ENCODE measurements at places on chromosomes 6 and 20.

GRCh38 chr6:119676961-119677360 is 327.4 kb upstream of the MAN1A1 start:
- DNase-seq, result no peak

GRCh38 chr6:148249160-148249559 is 93.5 kb upstream of the SASH1 start:
- no peak for DNase-seq

GRCh38 chr6:129696028-129696418 is 14.0 kb downstream of the ARHGAP18 start:
- DNase-seq, result no peak

GRCh38 chr6:158174024-158174423 is 5.9 kb downstream of the GTF2H5 start:
- DNase-seq, result no peak

DNA sequence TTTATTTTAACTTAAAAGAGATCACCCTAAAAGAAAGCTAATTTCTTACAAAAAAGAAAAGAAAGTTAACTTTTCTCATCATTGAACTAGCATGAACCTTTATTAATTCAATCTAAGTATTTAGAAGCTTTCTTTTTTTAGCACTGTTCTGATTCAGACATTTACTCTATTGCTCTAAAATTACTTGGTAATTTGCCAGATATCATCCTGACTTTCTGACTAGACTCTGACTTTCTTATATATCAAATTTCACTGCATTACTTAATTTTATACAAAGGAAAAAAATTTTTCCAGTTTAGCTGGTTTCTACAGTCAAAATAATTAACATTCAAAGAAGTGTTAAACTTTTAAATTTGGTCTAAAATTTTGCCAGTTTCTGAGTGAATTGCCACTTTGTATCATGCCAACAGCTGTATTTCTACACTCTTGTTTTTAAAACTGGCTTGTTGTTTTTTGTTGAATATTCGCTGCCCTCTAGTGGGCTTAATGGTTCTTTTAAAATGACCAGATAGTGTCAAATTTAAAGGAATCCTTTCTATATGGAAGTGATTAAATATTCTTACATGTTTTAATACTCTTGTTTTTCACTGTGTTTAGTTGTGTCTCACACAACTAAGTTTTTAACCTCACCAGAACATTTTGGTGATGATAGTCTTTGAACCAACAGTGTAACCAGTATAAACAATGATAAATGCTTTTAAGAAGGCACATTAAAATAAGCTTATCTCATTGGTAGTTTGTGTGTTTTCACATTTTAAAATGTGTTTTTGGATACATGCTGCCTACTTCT is 102.0 kb downstream of the POPDC3 start:
- no peak for DNase-seq

GRCh38 chr6:19004176-19004575 is 617.0 kb downstream of the RNF144B start:
- DNase-seq, result no peak

DNA sequence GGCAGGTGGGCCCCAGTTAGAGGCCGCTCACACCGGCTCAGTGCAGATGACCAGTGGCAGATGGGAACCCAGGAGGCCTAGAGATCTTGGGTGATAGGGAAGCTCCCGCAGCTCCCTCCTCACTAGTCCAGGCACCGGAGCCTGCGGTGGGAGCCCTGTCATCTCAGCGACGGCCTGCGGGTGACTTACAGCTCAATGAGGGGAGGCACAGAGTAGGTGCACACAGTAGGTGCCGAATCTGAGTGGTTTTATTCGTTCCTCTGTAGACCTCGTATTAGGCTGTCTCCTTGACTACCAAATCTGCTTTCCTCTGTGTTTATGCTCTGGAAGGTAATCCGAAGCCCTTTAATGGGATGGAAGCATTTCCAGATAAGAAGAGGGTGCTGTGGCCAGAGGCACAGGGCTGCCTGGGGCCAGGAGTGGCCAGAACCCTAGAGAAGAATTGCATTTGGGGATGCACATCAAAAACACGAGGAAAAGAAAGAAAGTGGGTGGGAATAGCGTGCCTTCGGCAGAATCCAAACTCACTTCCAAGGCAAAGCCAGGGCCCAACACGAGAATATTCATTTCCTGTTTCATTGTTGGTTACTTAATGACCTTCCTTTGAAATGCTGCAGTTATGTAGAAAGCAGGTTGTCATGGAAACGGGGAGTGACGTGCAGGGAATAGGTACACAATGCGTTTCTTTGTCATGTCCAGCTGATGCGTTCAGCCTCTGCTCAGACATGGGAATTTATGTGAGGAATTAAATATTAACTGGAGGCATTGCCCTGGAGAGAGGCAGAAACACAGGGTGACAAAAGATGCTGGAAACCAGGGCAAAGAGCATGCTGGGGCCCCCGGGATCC is 24.7 kb downstream of the MYT1 start:
- DNase-seq, result no peak

DNA sequence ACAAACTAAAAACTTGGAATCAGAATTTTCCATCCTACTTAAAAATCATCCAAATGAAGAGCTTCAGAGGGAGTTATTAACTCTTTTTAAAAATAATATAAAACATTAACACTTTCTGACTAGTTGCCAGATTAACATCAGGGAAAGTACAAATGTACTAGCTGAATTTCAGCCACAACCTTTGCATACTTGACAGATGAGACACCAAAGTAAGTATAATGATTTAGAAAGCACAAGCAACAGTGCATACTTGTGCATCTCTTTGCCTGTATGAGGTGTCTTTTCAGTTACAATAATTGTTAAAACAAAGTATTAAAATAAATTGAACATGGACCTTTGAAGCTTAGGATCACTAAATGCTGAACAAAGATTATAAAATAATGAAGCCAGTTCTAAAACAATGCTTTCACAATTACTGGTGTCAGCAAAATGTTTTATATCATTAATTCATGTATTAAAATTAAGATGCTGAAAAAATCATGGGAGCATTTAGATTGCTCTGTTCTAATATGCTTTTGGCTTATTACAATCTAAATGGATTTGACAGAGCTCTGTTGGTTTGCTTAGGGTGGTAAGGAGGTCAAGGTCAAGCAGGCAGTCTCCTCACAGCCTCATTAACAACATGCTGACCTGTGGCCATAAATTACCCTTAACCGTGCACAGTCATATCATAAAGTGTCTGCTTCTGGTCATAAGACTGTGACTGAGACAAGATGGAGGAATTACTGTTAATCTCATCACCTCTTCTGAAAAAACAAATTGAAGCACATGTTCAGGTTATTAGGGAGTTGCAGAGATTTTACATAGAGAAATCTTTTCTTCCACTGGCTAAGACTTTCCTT is 15.1 kb downstream of the RNF217 start:
- no peak for DNase-seq

- no peak for DNase-seq
Measured at GRCh38 chr6:6729971-6730370, 141.5 kb downstream of the LY86 start.

GRCh38 chr6:29519291-29520010 is 31.7 kb upstream of the MAS1L start:
- no peak for DNase-seq

DNA sequence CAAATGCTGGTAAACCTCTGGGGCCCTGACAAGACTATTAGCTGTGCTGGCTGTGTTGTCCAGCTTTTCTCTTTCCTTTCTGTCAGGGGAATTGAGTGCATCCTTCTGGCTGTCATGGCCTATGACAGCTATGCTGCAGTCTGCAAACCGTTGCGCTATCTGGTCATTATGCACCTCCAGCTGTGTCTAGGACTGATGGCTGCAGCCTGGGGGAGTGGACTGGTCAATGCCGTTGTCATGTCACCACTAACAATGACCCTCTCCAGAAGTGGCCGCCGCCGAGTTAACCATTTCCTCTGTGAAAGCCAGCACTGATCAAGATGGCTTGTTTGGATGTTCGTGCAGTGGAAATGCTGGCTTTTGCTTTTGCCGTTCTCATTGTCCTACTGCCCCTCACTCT is 20.3 kb downstream of the OR2B6 start:
- DNase-seq, result no peak

DNA sequence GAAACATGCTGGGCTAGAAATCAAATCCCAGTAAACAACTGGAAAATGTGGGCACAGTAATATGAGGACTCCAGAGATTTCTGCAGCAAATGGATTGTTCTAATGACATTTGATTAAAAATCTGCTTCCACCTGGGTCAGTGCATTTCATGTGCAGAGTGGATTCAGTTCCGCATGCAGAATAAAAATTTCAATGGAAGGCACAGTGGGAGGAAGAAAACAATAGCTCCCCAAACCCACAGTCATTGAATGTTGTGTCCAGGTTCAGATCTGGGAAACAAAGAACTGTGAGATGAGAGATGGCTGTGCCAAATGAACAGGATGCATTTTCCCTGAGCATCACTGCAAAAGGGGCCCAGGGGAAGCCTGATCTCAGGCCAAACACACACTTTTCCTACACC is 403.1 kb downstream of the BTBD9 start:
- DNase-seq, result no peak

DNA sequence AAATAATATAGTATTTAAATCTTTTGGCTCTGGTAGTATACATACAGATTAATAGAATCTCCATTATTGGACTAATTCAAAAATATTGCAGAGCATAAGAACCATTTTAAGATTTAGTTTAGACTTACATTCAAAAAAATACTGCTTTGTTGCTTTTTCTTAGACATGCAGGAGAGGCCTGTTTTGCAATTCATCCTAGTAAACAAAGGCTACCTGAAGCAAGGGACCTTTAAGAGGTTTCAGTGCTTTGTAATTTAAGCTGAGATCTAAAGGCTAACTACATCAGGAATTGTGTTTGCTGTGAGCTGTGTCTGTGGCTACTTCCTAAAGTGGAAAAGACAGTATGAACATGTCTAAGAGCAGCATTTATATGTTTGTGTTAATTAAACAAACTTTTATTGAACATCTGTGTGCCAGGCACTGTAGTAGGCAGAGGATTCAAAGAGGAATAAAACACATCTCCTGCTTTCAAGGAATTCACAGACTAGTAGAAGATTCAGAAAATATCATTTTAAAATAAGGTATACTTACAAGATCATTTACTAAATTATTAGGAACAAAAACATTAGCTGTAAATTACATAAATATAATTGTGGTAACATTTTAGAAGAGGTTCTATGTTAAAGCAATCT is 29.1 kb upstream of the CALHM6 start:
- DNase-seq, result no peak

- no peak for DNase-seq
Measured at GRCh38 chr6:109322825-109323224, 59.4 kb downstream of the CD164 start.

DNA sequence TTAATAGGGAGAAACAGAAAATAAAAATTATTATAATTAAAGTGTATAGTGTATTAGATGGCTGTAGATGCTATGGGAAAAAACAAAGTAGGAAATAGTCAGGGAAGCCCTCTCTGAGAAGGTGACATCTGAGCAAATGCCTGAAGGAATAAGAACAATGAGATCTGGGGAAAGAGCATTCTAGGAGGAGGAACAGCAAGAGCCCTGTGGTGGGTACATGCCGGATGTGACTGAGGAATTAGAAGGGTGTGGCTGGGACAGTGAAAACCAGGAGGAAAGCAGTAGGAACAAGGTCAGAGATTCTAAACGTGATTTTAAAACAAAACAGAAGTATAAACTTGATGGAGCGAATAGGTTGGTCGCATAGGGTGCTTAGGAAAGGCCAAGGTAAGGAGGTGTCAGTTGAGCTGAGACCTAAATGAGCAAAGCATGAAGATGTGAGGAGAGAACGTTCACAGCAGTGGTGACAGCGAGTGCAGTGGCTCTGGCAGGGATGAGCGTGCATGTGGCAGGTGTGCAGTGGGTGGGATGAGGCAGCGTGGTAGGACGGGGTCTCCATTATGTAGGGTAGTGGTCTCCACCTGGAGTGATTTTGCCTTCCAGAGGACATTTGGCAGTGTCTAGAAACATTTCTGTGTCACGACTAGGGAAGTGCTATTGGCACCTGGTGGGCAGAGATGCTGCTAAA is 97.1 kb upstream of the MRPS10 start:
- DNase-seq, result no peak

DNA sequence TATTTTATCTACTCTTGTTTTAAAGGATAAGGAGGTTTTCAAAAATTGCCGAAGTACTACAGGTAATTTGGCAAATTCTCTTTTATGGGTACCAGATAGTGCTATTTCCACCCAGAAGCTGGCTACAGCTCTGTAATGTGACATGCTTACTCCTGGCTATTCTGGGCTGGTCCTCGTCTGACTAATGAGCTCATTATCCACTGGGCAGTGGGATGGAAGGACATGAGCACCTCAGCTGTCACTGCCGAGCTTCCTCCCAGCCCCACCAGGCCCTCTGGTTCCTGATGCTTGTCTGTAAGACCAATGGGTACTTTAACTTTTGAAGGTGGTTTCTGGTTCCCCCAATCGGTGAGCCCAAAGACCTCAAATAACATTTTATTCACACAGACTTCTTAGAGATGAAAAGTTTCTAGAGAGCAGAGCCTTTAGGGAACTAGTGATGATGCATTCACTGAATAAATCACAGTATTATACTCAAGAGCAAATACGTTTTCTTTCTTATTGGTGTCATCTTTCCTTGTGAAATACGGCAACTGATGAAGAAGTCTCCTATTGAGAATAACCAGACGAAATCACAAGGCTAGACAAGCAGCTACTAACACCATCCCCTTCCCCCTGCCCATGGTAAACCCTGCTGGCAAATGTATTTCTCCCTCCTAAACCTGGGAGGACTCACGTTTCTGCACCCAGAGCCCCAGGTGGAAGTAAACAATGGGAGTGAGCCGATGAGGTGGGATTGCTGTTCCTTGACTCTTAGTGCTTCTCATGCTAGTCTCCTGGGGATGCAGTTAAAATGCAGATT is 80.8 kb downstream of the SLC22A3 start:
- no peak for DNase-seq

- no peak for DNase-seq
Measured at GRCh38 chr20:61524951-61525666, 273.0 kb downstream of the CDH4 start.

DNA sequence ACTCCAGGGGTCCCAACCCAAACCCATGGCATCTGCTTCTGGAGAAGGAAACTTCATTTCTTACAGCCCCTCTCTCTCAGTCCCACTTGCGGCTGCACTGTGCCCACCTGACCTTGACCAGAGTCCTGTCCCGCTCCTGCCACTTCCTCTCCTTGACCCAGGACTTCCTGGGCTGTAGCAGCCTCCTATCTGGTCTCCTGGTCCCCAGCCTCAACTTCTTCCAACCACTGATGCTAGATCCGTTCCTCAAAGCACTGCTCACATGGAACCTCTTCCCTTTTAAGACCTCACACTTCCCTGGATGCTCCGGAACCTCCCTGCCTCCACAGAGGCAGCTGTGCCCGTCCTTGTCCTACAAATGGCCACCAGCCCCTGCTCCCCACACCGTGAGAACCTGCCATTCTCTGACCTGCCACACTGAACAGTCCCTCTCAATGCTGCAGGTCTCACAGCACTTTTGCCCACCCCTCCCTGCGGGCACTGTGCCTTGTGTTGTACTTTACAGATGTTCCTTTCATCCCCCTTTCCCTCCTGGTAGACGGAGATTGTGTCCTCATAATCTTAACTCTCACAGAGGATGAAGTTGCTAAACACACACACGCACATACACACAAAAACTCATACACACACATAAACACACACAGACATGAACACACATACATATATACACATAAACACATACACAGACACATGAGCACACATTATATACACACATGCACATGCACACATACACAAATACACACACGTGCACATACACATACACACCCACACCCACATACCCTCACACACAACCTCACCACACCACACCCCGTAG is 59.6 kb upstream of the NXT1 start:
- no peak for DNase-seq
